ENCODE measurements at places on chromosomes 13 and 19. TPM values are rescaled to one million over a fixed set of nuclear protein-coding genes. Genes with fewer than 3 reads are reported as not detected.

The CPB2 gene
- not detected for total RNA-seq

The CCL25 gene
- total RNA-seq: not detected

- no peak for DNase-seq
Measured at GRCh38 chr19:50649433-50650391, at the start of gene C19orf81. TSS of gene C19orf81 (plus strand) at chr19:50649445. CDS start at chr19:50649445, 0 bp downstream.

- no peak for DNase-seq
Measured at GRCh38 chr13:51734786-51735185, 69.2 kb downstream of the DHRS12 start.

- no peak for DNase-seq
Measured at GRCh38 chr19:15173746-15174404, 26.9 kb downstream of the NOTCH3 start.

The OSCAR gene
- not detected for total RNA-seq

GRCh38 chr19:31351056-31351854, 2.0 kb upstream of the TSHZ3 start:
- no peak for DNase-seq

GRCh38 chr13:60590800-60591747, 194.1 kb downstream of the TDRD3 start:
- DNase-seq: no peak

DNA sequence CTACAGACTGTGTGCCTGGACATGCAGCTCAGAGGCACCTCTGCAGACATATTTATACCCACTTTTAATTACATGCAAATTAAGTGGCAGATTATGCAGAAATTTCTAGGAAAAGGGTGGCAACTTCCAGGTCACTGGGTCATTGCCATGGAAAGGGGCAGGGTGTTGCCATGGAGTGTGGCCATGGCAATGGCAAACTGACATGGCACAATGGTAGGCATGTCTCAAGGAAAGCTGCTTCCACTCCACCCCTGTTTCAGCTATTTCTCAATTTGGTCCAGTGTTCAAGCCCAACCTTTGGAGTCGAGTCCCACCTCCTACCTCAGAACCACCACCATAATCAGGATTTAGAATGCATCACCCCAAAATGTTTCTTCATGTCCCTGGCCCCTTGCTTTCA, 170.7 kb upstream of the TSHZ3 start:
- DNase-seq: no peak

- no peak for DNase-seq
Measured at GRCh38 chr13:109422161-109422560, 364.2 kb downstream of the IRS2 start.

All from naive thymus-derived CD8-positive, alpha-beta T cell (primary cell).